MV-4-11 (cell line): ENCODE measurements at places on chromosomes 7 and 10.

DNA sequence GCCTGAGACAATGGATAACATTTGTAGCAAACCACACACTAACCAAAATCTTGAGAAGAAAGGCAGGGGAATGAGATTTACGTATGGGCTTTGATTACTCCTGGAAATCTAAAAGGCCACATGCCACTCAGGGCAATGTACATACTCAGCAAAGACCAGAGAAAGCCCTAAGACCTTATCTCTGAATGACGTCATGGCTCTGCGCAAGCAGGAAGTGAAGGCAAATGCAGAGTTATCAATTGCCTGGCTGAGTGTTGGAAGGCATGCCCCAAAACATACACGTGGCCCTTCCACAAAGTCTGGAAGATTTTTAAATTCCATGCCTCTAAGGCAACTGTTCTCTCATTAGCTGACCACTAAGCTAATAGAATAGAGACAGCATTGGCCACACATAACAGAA is 90.9 kb upstream of the NRBF2 start:
- DNase-seq, result no peak

DNA sequence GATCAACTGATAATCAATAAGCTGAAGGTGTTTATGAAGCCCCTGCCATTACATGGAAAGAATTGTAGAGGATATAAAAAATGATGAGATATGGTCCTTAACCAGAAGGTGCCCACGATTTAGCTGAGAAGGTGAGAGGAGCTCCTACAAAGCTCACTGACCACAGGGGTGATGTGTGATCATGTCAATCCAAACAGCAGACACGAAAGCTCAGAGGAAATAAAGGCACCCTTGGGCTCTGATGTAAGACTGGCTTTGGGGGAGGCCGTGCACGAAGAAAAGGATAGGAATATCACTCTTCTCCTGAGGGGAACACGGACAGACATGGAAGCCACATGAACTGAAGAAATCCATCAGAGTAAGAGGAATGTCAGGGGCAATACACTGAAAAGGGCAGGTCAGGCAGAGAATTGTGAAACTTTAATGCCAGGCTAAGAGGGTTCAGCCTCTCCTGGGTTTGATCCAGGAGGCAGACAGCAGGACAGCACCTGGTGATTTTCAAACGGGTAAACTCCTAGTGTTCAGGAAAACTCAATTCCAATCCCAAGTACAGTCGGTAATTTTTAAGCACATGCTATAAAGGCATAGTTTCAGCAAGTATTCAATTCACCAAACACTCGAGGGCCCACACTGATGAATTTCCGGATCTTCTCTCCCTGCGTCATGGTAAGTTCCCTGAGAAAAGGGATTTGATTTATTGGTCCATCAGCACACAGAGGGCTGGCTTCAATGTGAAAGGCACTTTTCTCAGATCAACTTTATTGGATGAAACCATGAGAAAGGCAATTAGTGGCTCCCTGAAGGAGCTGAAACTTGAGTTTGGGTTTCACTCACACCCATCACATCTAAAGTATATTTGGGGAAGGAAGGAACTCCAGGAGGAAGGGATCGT is 163.8 kb downstream of the PRPF18 start:
- no peak for DNase-seq

- DNase-seq, result no peak
Measured at GRCh38 chr7:117800841-117801240, 72.4 kb downstream of the CTTNBP2 start.

GRCh38 chr7:23473844-23474093 is 3.5 kb upstream of the IGF2BP3 start:
- no peak for DNase-seq

GRCh38 chr7:157565201-157565626 is 228.4 kb downstream of the DNAJB6 start:
- DNase-seq, result no peak

- DNase-seq, result no peak
Measured at GRCh38 chr7:138208864-138209263, 132.6 kb downstream of the AKR1D1 start.

DNA sequence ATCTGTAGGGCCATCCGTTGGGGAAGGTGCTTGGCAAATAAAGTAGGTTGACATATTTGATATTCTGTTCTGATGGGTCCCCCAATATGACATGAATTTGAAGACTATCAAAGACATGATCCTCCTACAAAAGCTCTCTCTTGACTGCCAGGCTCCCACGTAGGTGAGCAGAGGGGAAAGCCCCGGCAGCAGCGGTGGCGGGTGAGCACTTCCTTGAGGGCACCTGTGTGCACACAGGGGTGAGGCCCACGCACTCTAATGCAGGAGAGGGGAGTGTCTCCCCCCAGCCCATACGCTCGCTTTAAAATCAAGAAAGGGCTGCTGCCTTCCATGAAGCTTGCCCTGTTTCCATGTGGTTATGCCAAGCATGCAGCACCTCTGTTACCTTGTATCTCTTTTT is 100.4 kb downstream of the TAX1BP1 start:
- DNase-seq, result no peak

DNA sequence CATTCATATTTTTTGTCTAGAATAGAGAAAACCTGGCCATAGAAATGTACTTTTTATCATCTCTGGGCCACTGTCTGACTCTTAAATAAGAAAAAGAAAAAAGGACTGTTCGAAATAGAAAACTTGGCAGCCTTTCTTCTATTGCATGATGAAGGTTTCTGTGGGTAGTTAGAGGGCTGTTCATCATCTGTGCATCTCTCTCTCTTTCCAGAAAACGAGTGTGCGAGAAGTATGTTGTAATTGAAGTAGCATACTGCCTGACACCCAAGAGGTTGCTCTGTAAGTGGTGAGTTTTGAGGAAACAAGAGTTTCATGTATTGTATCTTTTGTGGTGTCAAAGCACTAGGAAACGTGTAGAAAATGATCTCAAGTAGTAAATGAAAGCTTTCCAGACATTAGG is 343.2 kb upstream of the TMEM229A start:
- peak; percentile 80 for DNase-seq

DNA sequence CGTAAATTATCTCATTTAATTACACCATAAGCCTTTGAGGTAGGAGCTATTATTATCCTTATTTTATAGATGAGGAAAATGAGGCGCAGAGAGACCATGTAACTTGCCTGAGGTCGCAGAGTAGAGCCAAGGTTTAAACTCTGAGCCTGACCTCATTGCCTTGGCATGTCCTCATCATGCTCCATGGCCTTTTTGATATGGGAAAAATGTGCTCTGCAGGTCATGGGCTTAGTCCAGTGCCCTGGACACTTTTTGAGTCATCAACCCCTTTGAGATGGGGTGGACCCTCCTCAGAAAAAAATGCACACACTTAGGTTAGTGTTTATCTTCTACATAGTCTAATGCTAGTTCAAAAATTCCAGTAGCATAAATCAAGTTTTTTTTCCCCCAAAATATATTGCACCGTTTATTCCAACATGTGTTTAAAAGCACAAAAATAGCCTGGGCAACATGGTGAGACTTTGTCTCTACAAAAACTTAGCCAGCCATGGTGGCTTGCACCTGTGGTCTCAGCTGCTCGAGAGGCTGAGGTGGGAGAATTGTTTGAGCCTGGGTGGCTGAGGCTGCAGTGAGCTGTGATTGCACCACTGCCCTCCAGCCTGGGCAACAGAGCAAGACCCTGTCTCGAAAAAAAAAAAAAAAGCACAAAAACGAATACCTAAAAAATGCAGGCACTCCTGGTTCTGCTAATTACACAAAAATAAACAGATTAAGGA is 28.6 kb upstream of the TMEM178B start:
- no peak for DNase-seq

GRCh38 chr10:92768104-92768503 is 78.3 kb downstream of the HHEX start:
- no peak for DNase-seq

- no peak for DNase-seq
Measured at GRCh38 chr7:33849004-33849403, 56.3 kb upstream of the BMPER start.

- no peak for DNase-seq
Measured at GRCh38 chr7:15556339-15557105, 5.3 kb downstream of the AGMO start.

- DNase-seq, result no peak
Measured at GRCh38 chr7:18508443-18509427, 13.2 kb downstream of the HDAC9 start.

DNA sequence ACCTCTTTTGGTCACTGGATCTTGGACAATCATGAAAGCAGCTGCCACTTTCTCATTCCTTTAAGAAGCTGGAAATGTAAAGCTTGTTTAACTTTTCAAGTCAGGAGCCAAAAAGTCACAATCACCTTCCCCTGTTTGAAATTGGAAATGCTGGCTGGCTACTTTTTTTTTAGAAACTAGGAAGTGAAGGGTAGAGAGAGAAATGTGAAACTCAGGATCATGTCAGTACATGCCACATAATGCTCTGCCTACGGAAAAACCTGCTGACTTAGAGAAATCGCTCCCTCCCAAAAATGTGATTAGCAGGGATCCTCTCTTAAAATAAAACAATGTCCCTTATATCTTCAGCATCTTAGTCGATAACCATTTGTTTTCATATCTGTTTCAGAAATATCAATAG is 188.4 kb upstream of the C7orf33 start:
- peak; percentile 49 for DNase-seq

DNA sequence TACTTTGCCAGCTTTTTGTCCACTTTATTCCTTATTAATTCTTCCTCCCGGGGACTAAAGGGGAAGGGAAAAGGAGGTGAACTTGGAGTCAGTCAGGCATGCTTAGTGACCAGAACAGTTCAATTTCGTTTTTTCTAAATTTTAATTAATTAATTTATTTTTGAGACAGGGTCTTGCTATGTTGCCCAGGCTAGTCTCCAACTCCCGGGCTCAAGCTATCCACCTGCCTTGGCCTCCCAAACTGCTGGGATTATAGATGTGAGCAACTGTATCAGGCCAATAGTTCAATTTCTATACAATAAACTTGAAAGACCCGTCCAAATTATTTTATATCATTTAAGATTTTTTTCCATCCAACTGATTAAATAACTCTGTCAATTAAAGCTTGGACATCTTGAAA is 1.3 kb upstream of the SLF2 start:
- DNase-seq, result no peak

DNA sequence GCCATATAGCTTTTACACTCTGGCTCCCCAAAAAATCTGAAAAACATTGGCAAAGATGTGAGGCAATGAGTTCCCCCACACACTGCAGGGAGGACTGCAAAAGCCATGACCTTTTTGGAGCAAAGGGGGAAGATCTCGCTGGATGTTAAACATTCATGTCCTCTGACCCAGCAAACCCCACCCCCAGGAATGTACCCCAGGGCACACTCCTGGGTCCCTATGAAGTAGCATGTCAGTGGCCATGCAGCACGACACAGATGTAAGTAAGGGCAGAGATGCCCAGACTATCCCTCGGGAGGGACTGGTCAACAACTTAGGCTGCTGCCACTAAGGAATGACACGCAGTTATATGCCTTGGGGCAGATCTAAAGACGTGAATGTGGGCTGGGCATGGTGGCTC is 100.6 kb downstream of the DLG5 start:
- DNase-seq, result no peak

DNA sequence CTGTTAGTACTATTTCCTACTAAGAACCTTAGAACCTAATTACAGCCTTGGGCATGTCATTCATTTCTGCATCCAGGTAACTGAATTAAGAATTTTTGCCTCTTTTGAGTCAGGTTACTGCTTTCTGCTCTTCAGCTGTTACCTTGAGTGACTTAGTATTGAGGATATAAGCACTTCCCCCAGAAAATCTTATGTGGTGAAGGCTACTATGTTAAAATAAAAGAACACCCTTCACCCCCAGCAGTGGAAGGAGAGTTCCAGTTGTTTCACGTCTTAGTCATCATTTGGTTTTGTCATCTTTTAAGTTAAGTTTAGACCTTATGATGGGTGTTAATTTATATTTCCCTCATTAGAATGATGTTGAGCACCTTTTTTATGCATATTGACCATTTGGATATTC is 82.8 kb downstream of the GLCCI1 start:
- DNase-seq, result no peak

GRCh38 chr7:42502022-42502421 is 265.0 kb upstream of the GLI3 start:
- DNase-seq, result no peak

DNA sequence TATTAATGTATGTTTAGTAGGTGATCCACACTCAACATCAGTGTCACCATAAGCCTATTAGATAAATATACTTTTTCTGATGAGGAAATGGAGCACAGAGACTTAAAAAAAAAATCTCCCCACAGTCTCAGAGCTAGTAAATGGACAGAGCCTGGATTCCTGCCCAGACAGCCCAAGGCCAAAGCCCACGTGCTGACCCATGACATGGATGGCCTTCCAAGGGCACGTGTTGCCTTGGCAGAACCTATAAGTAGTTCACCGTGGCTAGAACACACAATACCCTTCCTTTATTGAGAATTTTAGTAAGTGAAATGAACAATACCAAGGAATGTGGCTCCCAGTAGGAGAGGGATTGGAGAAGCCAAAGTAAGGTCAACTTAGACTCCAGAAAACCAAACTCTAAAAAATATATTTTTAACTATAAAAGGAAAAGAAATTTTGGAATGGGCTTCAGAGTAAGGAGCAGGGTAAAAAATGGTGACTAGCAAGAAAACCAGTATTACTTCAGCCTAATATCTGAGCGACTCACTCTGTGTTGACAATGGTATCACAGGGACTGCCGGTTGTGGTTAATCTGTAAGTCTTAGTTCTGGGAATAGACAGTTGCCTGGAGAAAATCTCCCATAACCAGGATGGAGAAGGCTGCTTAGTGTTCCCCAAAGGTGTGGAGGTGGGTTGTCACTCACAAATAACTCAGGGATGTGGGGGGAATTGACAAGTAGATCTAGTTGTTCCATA is 223.0 kb downstream of the SORCS1 start:
- no peak for DNase-seq

DNA sequence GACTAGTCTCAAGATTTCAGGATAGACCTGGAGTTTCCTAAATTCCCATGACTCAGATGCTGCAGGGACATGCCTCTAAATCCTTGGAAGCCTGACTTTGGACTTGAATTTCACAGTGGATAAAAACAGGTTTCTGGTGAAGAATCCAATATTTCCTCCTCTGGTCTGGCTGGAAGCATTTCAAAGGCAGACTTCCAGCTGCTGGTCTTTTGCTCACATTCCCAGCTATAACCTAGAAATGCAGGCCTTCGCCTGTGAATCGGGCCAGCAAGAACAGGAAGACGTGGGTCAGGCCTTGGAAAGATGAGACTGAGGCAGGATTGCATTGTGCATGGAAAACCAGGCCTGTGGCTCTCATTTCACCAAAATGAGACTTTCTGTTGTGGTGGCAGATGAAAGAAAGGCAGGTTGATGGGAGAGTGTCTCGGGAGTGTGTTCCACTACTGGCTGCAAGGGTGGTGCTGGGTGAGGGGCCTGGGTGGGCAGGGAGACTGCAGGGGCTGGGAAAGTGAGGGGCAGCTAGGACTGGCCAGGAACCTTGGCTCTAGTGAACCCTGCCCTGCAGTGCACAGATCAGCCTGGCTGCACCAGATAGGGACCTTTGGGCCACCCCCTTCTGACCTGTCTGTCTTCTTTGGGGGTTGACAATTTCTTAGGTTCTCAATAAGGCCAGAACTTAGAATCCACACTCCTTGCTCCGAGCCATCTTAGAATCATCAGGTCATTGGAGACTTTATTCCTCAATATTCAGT is 488.8 kb upstream of the MKI67 start:
- DNase-seq, result no peak
